ENCODE measurements at places on chromosomes 3 and 15.

DNA sequence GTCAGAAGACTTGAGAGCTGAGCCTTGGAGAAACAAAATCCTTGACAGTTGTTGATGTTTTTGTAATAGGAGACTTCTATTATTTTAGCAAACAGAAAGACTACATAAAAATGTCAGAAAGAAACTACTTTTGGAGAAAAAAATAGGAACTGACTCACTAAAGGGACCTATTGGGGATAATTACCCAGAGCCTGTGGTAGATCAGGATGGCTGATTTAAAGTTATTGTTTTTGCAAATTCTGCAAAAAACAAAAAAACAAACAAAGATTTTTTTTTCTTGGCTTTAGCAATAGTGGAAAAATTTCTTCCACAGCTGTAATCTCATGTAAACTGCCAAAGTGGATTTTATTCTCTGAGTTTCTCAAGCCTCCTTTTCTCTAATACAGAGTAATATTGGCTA is 101.5 kb upstream of the SATB1 start:
- no peak for DNase-seq

DNA sequence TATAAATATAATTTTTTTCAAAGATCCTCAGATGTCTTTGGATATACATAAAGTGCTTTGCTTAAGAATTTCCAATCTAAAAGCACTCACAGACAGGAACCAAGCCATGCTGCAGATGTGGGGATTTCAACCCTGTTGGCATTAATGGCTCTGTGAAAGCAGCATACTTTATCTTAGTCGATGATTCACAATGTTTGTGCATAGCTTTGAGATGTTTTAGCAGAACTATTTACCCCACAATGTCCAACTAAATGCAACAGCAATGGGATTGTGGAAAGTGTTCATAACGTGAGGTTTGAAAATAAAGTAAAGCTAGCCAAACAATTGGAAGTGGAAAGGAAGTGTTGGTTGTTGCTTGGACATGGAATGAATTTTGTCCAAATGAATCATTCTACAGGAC is 371.4 kb downstream of the SOX2 start:
- no peak for DNase-seq

DNA sequence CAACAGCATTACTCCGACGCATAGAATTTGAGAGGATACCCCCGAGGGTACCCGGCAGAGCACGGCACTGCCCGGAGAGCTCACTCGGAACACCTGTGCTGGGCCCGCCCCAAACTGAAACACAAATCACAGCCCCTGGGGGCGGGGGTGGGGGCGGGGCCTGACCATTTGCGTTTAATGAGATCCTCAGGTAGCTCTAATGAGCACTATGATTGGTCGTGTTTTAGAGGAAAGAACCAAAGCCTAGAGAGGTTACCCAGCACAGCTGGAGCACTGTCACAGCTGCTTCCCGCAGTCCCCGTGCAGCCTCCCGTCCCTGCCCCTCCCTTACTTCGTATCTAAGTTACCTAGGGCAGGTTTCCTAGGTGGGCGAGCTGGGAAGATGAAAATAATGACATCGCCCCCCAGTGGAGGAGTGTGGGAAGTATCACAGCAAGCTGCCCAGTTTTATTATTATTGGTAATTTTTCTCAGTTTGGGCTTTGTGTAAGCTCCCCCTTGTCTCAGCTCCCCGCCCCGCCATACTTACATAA is 187.1 kb downstream of the PDE8A start:
- peak; percentile 24 for DNase-seq

DNA sequence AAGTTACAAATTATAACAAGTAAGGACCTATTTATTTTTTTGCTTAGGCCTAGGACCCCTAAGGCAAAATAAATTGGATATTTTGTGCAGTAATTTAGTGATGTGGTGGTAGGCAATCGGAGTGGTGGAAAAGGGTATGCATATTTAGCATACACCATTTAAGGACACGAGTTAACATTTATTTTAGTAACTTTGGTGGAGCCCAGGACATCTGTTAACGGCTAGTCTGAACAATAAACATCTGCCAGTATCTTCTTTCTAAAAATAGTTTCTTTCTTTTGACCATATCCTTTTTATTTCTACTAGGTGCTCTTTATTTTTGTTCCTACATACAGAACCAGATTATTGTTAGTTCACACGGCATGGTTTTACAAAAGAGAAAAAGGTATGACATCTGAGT is 326.3 kb downstream of the CHL1 start:
- no peak for DNase-seq

DNA sequence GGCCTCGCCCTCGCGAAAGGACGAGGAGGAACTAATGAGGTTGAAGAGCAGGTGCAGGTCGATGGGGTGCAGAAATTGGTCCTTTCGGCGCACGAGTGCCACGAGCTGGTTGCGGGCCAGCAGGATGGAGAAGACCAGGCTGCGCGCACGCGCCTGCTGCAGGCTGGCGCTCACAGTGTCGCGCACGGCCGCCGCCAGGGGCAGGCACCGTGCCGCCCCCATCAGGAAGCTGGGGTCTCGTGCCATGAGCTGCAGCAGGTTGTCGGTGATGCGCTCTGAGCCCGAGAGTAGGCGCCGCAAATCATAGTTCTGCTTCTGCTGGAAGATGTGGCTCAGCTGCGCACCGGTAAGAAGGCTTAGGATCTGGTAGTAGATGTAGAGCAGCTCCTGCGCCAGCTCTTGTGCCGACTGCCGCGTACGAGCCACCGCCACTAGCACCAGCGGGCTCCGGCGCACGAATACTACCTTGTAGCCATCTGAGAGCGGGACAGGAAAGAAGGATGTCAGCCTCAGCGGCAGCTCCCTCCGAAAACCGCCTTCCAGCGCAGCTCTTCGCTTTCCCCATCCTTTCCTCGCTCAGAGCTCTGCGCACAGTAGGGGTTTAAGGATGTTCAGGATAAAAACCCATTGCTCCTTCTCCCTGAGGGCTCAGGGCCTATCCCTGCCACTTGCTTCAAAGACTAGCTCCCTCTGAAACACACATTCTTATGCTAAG is 6.9 kb upstream of the MST1R start:
- no peak for DNase-seq

DNA sequence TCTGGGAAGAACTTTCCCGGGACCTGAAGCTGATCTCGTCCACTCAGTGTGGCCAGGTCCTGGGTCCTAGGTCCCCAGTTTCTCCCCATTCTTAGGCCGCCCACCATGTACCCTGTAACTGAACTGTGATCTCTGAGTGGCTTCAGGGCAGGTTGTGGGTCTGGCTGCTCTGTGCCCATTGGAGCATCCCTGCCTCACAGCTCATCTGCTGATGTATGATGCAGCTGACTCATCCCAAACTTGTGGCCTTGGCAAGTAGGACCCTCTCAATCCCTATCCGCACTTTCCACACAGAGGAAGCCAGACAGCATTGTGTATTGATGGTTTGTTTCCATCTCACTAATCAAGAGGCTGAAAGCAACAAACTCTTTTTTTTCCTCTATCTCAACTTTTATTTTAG is 69.1 kb upstream of the XCR1 start:
- DNase-seq, result no peak

- DNase-seq, result no peak
Measured at GRCh38 chr3:60147249-60147950, 1097.6 kb upstream of the CFAP20DC start.

DNA sequence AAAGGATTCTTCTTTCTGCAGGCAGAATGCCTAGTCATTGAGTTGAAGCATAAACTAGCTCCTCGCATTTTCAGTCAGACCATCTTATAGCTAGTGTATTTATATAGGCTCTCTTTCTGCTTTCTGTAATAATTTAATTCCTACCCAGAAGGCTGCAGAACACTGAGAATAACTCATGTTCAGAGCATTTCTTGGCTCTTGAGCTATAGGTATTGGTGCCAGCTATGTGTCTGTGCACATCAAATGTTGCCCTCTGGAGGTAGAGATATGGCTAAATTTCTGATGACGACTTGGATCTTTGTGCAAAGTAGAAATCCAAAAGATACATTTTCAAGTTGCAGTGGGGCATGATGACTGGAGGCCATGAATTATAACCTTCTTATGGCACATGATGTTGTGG is 336.2 kb upstream of the TPM1 start:
- no peak for DNase-seq

DNA sequence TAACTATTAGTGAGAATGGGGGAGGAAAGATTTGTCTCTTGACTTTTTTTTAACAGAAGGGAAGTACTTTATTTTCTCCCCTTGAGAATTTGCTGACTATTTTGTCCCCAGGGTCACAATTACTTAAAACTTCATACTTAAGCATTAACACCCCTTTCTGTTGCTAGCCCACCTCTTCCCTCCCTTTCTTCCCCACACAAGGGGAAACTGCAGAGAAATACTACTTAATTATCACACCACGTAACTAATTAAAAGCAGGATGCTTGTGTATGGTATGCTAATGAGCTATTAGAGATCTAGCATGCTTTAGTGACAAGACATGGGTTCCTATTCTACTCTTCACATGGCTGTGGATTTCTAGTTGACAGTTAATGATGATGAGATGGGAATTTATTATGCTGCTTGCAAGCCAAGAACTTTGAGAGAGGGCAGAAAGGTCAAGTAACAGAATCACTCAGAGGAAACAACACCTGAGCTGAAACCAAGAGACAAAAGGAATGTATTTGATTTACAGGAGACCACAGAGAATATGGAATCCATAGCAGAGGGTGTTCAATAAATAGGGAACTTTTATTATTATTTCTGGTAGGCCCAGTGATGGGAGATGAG is 179.2 kb downstream of the LSAMP start:
- no peak for DNase-seq

GRCh38 chr3:193774916-193775285 is 181.9 kb downstream of the OPA1 start:
- DNase-seq, result no peak

DNA sequence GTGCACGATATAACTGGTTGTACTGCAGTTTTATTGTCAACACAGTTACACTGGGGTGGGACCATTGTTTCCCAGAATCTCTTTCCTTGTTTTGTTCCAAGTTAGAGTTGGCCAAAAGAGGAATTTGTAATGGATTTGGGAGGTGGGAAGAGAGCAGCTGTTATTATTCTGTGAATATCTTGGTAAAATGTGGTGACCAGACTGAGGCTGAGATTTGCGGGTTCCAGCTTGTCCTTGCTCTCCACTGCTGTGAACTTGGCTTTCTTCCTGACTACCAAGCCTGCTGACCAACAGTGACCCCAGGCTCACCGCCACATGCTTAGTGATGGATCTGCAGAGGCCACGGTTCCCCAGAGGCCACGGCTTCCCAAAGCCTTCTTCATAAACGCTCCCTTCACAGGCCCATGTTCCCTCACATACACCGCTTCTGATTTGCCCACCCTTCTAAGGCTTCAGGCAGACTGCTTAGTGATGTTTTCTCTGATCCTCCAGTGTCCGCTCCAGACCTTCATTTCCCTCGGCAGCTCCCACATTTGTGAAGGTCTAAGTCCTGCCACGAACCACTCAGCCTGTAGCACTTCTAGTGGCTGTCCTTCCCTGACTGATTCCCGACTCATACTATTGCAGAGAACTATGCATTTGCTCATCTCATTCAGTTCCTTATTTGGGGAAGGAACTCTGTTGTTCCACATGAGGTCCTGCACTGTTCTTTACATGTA is 525.5 kb upstream of the RGMA start:
- DNase-seq, result no peak

GRCh38 chr3:45994419-45995235 is 997 bp downstream of the FYCO1 start:
- peak; percentile 55 for DNase-seq

GRCh38 chr15:60212536-60212935 is 185.2 kb downstream of the ANXA2 start:
- DNase-seq, result no peak

GRCh38 chr3:42758126-42758525 is 14.9 kb downstream of the CCDC13 start:
- DNase-seq, result no peak

GRCh38 chr3:141259821-141260629 is 28.4 kb downstream of the PXYLP1 start:
- no peak for DNase-seq

DNA sequence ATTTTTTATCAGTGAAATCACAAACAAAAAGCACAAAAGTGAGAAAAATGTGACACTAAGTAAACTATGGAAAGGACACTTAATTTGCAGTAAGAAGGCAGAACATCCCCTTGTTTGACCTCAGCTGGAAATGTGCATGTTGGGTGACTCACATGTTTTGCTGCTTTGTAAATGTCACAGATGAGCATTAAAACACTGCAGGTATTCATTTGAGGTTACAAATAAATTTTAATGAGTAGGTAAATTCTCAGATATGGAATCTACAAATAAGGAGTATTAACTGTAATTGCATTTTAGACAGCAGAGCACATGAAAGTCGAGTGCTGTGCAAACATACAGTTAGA is 20.3 kb downstream of the CHMP2B start:
- DNase-seq, result no peak

GRCh38 chr3:115947325-115947724 is 324.0 kb downstream of the GAP43 start:
- no peak for DNase-seq

DNA sequence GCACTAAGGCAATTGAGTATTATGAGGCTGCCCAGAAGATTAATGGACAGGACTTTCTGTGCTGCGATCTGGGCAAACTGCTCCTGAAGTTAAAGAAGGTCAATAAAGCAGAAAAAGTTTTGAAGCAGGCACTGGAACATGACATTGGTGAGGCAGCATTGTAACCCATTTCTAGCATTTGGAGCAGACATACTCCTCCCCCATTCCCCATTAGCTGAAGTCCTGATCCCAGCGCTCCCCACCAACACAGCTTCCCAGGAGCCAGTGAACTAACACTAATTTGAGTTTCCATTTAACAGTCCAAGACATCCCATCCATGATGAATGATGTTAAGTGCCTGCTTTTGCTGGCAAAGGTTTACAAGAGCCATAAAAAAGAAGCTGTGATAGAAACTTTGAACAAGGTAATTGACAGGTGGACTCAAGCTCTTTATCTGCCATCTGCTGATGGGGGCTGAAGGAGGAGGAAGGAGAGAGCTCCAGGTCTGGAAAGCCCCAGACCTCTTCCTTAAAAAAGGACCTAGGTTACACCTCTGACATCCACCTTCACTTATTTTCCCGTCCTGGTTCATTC is 22.6 kb downstream of the CSRNP1 start:
- no peak for DNase-seq

DNA sequence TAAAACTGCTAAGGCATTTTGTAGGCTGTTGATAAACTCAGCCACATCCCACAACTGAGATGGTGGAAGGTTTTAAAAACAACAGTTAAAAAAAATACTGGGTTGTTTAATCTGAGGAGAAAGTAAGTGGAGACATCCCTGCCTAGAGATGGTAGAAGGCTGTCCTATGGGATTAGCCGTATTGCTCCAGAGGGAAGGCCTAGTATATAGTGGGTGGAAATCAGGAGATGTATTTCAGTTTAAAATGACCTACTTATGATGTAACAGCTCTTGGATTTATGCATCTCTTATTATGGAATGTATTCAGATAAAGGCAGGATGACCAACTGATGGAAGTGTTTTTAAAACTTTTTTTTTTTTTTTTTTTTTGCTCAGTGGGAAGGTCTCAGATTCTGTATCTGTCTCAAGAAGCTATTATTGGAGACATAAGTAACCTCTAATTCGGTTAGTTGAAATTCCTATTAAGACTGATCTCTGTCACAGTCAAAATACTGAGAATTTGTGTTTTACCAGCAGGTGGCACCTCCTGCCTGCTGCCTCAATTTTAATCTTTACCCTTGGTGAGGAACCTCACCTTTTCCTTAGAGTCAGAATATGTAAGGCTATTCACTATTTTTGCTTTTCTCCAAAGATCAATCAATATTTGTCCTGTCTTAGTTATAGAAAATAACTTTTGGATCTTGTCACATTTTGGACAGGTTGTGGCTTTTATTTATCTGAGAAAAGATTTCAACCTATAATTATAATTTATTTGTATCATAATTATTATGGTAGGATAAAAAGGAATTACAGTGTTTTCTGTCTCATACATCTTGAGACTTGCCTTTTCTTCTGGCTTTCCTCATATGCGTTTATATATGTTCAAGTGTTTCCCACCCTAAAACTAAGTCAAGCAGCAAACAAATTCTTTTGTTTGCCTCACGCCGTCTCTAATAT is 63.0 kb downstream of the VPS8 start:
- no peak for DNase-seq

All from activated CD4-positive, alpha-beta T cell treated with anti-CD3 and anti-CD28 coated beads for 4 hours (primary cell).